ENCODE measurements at places on chromosomes 2 and 18.

DNA sequence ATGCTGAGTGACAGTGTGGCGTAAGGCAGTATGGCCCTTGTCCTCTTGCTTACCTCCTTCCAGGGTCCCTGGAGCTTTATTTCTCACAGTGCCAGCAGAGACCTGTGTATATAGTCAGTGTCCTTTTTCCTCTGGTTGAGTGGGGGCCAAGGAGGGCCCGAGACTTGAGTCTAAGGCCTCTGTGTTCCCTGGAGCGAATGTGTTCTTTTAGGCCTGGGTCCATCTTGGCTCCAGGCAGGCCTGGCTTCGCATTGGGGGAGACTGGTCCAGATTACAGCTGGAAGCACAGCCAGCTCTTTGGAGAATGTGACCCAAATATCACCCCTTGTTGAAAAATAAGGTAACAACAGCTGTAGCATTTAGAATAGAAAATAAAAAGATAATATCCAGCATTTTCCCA lies 5.0 kb downstream of the VAMP5 start:
- no peak for DNase-seq

DNA sequence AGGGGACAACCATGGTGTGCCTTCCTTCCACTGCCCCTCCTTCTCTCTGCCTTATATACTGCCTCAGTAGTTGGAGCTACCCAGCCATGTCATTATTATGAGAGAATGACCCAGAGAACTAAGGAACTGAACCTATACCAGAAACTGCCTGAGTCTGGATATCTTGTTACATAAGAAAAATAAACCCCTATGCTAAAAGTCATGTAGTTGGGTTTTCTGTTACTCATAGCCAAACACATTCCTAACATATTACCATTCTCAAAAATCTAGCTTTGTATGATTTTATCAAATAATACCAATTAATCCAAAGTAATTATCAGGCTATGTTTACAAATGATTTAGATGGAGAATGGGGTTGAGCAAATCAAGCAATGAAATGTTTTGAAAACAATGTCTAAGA lies 15.0 kb upstream of the KLF7 start:
- DNase-seq: no peak

DNA sequence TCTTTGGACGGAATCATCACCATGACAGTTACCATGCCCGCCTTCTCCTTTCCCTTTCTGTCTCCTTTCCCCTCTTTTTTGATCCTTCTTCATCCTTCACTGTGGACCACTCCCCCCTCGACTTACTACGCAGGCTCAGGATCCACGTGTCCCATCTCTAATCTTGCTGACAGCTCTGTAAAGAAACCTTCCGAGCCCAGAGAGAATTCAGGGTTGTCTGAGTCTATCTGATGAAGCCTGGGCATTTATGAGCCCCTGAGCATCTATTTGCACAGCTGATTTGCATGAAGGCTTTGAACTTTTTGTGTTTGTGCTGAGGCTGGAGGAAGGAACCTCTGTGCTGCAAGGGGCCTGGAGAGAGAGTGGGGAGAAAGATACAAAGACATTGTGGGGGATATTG lies 50.7 kb downstream of the CIB4 start:
- no peak for DNase-seq

GRCh38 chr2:118808429-118808809 lies 39.0 kb downstream of the EN1 start:
- DNase-seq: no peak

DNA sequence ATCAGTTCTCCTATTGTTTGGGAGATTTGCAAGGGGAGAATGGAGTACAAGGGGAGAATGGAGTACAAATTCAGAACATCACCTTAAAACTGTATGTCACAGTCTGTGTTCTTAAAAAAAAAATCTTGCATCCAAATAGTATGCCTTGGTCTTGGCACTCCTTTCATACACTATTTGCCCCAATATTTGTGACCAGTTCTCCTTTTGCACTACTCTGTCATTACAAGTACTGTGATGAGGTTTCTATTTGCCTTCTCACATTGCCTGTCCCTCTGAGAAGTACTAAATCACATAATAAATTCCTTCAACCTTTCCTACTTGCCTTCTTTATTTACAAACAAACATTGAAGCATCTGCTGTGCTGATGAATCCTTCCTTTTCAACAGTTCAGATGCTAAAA lies 36.0 kb upstream of the NCK2 start:
- no peak for DNase-seq

GRCh38 chr18:76521417-76522121 lies 26.5 kb upstream of the ZNF516 start:
- DNase-seq: no peak

GRCh38 chr2:12325806-12326205 lies 390.9 kb upstream of the TRIB2 start:
- no peak for DNase-seq

- DNase-seq: no peak
Measured at GRCh38 chr2:40488101-40488601, 36.3 kb upstream of the SLC8A1 start.

GRCh38 chr2:142223309-142223708 lies 92.5 kb upstream of the LRP1B start:
- DNase-seq: no peak

- no peak for DNase-seq
Measured at GRCh38 chr18:72155327-72155726, 388.8 kb downstream of the CBLN2 start.

- DNase-seq: no peak
Measured at GRCh38 chr2:43519643-43520221, 76.1 kb downstream of the THADA start.

- no peak for DNase-seq
Measured at GRCh38 chr2:239233576-239233975, 167.2 kb downstream of the HDAC4 start.

GRCh38 chr2:166082736-166083135 lies 45.1 kb downstream of the SCN1A start:
- no peak for DNase-seq

DNA sequence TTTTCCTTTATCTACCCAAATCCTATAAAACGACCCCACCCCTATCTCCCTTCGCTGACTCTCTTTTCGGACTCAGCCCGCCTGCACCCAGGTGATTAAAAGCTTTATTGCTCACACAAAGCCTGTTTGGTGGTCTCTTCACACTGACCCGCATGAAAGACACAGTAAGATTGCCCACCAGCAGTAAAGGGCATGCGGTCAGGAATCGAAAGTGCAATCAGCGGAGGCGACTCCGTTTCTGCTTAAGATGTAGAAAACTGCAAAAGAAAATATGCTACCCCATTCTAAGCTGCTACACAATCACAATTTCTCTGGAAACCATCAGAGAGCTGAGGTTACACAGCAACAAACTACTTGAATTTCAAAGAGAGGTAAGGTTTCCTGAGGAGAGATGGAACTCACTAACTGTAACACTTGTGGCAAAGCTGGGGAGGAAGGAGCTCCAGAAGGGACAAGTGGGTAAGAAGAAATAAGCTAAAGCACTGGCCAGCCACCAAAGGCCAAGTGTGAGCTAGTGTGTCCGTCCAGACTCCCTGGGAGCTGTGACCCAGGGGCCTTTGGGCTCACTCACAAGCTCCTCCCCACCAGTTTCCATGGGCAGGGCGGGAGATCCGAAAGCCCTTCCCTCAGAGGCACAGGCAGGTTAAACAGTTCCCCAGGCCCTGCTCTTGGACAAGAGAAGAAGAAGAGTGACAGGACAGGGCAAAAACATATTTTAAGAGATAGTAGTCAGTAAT lies 72.8 kb upstream of the TGFA start:
- DNase-seq: no peak

DNA sequence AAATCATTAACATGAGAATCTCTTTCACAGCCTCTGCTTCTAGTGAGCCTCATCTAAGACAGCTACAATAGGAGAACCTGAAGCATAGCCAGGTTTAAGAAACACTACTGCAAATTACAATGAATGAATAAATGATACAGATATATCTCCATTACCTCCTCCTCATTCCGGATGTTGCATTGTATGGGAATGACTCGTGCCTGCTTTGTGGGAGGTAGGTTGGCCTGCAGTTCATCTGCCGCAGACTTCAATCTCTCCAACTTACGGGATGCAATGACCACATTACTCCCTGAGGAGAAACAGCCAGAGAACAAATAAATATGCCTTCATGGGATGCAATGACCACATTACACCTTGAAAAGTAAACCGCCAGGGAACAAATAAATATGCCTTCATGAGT lies 15.4 kb downstream of the PECR start:
- no peak for DNase-seq

DNA sequence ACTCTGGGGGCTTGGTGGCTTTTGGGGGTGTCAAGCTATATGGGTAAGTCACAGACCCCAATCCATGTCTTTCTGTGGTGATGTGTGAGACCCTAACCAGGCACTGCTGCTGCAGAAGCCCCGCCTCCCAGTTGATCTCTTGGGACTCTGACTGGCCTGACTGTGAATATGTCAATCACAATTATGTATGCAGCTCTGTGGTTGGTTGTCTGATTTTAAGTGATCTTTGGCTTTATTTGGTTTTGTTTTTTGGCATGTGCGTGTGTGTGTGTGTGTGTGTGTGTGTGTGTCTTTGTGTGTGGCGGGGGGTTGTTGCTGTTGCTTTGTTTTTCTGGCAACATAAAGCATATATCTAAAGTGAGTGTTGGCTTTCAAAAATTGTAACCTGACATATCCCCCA lies 78.5 kb upstream of the GLS start:
- no peak for DNase-seq

DNA sequence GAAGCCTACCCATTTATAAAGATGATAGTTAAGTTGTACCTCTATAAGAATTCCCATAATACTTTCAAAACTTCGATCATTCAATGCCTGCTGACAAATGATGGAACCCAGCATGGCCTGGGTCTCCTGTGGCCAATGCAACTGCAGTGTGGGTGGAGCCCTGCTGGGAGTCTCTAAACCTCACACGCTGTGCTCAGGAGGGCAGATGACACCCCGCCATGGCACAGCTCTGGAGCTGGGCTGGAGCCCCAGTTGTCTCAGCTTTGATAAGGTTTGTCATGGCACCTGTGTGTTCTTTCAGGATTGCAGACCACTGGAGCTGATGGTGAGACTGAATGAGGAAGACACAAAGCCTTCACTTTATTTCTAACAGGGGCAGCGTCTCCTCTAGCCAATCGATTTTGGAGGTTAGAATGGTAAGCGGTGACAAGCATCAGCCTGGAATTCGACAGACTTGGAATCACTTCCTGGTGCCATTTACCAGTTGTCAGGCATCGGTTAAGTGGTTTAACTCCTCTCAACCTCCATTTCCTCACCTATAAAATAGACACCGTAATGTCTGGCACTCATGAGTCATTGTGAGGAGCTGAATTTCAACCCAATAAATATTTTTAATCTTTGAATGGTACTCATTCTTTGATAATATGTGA lies 383.6 kb upstream of the SALL3 start:
- no peak for DNase-seq

DNA sequence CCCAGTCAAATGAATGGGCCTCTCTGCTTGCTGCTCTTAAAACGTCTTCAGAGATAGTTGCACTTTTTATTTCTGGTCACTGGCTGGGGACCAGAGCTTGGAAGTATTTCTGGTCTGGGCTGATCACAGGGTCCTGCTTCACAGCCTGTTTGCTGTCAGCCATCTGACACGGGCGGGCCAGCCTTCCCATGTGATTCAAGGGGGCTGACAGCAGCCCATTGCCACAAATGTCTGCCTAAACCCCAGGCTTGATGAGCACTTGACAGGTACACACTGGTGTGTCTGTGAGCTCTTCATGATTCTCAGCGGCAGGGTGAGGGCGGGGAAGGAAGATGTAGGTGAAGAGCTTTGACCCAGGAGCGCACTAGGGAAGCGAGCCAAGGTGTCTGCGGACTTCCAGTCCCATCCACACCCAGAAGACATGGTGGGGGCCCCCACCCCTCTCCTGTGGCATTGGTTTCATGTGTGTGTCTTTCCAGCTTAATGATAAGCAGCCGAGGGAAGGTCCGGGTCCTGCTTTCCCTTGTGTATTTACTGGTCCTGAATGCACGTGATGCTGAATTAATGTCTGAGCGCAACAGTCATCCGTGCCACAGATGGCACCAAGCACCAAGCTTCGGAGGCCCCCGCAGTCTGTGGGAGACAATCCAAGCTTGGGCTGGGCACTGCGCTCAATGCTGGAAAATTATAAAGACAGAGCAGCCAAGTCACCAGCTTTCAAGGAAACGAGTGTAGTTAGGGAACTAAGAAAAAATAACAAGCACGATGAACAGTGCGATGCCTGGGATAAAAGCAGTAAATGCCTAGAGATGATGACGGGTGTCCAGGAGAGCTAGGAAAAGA lies 73.3 kb downstream of the SH3BP4 start:
- DNase-seq: no peak

GRCh38 chr2:7915302-7916091 lies 766.4 kb upstream of the ID2 start:
- DNase-seq: no peak

DNA sequence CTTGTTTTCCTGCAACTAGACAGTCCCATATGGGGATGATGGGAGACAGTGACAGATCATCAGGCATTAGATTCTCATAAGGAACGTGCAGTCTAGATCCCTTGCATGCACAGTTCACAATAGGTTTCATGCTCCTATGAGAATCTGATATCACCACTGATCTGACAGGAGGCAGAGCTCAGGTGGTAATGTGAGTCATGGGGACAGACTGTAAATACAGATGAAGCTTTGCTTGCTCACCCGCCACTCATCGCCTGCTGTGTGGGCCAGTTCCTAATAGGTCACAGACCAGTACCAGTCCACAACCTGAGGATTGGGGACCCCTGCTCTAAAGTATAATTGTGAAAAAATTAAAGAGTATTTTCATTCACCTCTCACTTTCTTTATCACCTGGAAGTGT lies 23.6 kb upstream of the RAB1A start:
- no peak for DNase-seq

- DNase-seq: no peak
Measured at GRCh38 chr2:236365258-236366048, 101.2 kb upstream of the ASB18 start.

DNA sequence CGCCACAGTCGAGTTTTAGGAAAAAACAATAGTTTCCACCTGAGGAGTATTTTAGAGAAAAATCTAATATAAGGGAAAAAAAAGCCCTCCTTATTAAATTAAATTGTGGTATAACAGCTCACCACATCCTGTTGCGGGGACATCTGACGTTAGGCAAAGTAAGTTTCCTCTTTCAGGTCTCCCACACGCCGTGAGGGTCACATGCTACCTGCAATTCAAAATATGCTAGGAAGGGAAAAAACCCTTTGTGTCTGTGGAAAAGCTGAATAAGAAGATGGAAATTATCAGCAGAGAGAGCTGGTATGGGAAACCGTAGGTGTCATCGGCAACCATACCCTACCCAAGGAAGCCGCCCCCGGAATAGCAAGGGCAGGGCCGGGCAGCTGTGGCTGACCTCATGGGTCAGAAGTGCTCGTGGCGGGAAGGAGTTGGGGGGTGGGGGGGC lies 128.0 kb downstream of the NFATC1 start:
- peak; percentile 85 for DNase-seq

Measured in CD4-positive, CD25-positive, alpha-beta regulatory T cell (primary cell).